HCT116 (cell line): ENCODE measurements at places on chromosomes 2 and 18.
A peak's percentile ranks its signal among the peaks of the same experiment; 100 is the strongest.

DNA sequence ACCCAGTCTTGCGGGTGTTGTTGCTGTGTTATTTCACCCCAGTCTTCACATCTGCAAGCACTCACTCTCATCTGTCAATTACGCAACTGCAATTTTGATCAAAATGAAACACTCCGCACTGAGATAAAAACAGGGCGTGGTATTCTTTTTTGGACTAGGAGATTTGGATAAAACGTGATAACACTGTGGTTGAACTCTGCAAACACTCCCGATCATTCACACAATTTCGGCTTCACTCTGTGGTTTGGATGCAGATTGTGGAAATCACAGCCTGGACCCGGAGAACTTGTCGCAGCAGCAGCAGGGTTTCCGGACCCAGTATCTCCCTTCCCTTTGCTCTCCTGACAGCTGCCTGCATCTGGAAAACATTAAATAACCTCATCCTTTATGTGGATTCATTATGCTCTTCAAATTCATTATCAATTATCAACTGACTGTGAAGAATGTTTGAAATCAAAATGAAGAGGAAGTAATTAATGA lies 49.4 kb upstream of the APCDD1 start:
- DNase-seq, result no peak
- H3K27me3 ChIP-seq, result peaks cover 48% of the 10 kb centered on the region
- no peak overlapping the region for H3K27ac ChIP-seq
- H3K4me1 ChIP-seq, result no peaks in the 10 kb centered on the region

DNA sequence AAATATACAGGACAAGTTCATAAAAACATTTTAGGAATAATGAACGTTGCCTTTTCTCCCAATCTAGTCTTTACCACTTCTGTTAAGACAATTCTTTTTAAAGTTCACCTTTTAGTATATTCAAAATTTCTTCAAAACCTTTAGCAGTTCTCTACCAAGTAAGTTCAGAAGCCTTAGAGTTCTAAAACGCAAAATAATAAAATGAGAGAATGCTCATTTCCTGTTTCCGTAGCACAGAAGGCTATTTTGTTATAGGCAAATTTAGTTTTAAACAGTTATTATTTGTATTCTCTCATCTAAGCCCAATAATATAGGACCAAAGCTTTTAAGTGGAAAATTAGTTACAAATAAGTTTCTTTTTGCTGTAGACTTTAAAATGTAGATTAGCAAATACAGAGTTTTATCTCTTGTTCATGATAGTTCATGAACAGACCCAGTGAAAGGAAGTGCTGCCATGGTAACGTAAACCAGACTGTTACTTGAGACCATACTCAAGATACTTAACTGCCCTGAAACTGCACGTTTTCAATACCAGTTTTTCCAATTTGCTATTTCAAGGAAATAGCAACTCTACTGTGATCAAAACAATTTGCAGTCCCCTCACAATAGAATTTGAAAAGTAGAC lies 173.1 kb upstream of the STON1 start:
- H3K27ac ChIP-seq, result no peak overlapping the region
- H3K4me3 ChIP-seq, result no peak overlapping the region
- no peaks in the 10 kb centered on the region for H3K27me3 ChIP-seq
- H3K36me3 ChIP-seq, result no peaks in the 10 kb centered on the region

DNA sequence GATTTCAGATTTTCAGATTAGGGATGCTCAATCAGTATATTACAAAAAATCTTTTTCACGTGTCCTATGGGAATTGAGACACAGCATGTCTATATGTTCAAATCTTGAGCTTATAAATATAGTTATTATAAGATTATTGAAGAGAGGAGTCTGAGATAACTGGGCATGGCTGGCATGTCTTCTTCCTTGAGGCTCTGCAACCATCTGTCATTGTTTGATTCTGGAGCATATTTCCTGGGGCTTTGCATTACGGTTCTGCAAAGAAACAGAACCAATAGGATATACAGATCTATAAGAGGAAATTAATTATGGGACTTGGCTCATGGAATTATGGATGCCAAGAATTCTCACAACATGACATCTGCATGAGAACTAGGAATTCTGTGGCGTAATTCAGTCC lies 386.1 kb downstream of the SOCS6 start:
- no peak for DNase-seq
- no peaks in the 10 kb centered on the region for H3K4me1 ChIP-seq
- H3K4me3 ChIP-seq, result no peak overlapping the region
- no peaks in the 10 kb centered on the region for H3K36me3 ChIP-seq
- H3K27ac ChIP-seq, result no peak overlapping the region

GRCh38 chr2:121596221-121597080 lies 52.8 kb downstream of the CLASP1 start:
- H3K4me3 ChIP-seq, result no peak overlapping the region
- DNase-seq, result peak; percentile 33
- peak overlapping the region; percentile 5; the same call in 1 of the 2 replicates for H3K27ac ChIP-seq

- no peaks in the 10 kb centered on the region for H3K36me3 ChIP-seq
- H3K27me3 ChIP-seq, result no peaks in the 10 kb centered on the region; the same call in 1 of the 2 replicates
- no peak for DNase-seq
- no peak overlapping the region for H3K27ac ChIP-seq
Observed at GRCh38 chr2:143442193-143442592, 313.0 kb downstream of the ARHGAP15 start.

- DNase-seq, result no peak
- no peak overlapping the region for H3K4me3 ChIP-seq
- H3K4me1 ChIP-seq, result no peaks in the 10 kb centered on the region
- H3K27ac ChIP-seq, result no peak overlapping the region
- no peaks in the 10 kb centered on the region for H3K27me3 ChIP-seq
Observed at GRCh38 chr18:29651122-29651680, 1391.3 kb downstream of the DSC3 start.

GRCh38 chr2:135742325-135742757 lies 686 bp downstream of the UBXN4 start:
- peaks cover 18% of the 10 kb centered on the region for H3K4me1 ChIP-seq
- H3K27ac ChIP-seq, result peak overlapping the region; percentile 92
- no peaks in the 10 kb centered on the region for H3K27me3 ChIP-seq
- H3K4me3 ChIP-seq, result peak overlapping the region; percentile 95
- DNase-seq, result no peak

DNA sequence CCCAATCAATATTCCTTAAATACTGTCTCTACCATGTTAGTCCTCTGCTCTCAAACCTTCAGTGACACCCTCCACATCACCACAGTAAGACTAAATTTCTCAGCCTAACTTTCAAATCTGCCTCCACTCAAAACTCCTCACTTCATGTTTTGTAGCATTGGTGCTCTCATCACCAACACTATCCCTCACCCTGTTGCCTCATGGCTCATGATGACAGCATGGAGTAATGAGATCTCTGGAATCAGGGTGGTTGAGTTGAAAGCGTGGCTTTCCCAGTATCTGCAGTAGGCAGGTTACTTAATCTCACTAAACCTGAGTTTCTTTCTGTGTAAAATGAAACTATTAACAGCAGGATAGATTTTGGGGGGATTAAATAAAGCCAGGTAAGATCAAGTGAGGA lies 621.4 kb downstream of the NYAP2 start:
- no peak overlapping the region for H3K4me3 ChIP-seq
- DNase-seq, result no peak
- no peaks in the 10 kb centered on the region for H3K27me3 ChIP-seq

- no peak overlapping the region for H3K27ac ChIP-seq
- 0 out of 2 replicates have a peak, but pooled peaks cover 3% of the 10 kb centered on the region for H3K27me3 ChIP-seq
- H3K4me3 ChIP-seq, result no peak overlapping the region
- DNase-seq, result no peak
- no peaks in the 10 kb centered on the region for H3K36me3 ChIP-seq
- H3K4me1 ChIP-seq, result no peaks in the 10 kb centered on the region
Observed at GRCh38 chr2:31087491-31087890, 50.7 kb downstream of the GALNT14 start.

DNA sequence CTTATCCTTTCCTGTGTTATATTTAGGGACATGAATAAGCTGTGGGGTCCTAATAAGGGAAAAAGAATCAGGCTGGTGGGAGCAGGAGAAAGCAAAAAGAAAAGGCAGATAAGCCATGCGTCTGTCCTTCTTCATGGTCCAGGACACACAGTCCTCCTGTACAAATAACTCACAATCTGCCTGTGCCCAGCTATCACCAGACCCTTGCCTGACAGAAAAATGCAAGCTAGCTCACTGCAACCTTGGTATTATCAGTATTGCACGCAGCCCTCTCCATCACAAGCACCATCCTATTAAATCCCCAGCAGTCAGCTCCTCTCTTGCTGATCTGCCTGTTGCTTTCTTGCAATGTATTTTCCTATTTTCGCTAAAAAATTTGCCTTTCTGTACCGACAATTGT lies 78.0 kb downstream of the NEURL3 start:
- DNase-seq, result no peak
- H3K27me3 ChIP-seq, result no peaks in the 10 kb centered on the region
- no peaks in the 10 kb centered on the region for H3K36me3 ChIP-seq
- H3K27ac ChIP-seq, result no peak overlapping the region
- H3K4me3 ChIP-seq, result no peak overlapping the region

- no peak overlapping the region for H3K27ac ChIP-seq
- H3K27me3 ChIP-seq, result no peaks in the 10 kb centered on the region
- H3K4me3 ChIP-seq, result no peak overlapping the region
- no peaks in the 10 kb centered on the region for H3K36me3 ChIP-seq
- no peaks in the 10 kb centered on the region for H3K4me1 ChIP-seq
Observed at GRCh38 chr2:39558906-39559305, 106.8 kb upstream of the TMEM178A start.

- H3K27ac ChIP-seq, result no peak overlapping the region
- H3K27me3 ChIP-seq, result no peaks in the 10 kb centered on the region
- no peaks in the 10 kb centered on the region for H3K36me3 ChIP-seq
- peaks cover 7% of the 10 kb centered on the region; the same call in 1 of the 2 replicates for H3K4me1 ChIP-seq
Observed at GRCh38 chr2:174328114-174328960, 6.4 kb upstream of the SP9 start.

DNA sequence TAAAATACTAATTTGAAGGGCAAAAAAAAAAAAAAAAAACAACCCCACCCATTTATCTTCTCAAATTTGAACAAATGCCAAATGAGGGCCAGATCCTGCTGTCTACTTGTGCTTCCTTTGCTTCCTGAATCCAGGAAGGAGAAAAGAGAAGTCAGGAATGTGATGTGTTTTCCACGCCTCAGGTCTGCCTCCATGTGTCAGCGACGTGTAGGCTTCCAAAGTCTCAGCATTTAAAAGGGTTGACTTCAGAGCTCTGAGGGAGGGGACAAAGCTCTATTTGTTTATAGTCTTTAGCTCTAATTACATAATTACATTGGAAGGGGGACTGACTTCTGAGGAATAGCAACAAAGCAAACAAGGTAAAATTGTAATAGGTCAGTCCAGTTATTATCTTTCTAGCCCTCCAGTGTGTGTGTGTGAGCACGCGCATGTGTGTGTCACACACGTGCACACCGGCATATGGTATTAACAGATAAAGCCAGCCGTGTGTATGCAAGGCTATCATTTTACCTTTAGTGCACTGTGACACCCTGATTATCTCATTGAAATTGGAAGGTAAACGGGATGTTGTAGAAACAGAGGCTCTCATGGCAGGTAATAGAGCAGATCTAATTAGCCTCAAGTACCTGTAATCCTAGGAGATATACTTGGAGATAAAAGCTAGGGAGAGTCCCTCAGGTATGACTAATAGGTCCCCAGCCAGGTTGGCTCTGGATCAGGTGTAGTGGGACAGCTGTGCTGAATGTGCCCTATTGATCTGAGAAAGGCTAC lies 911.4 kb upstream of the ZEB2 start:
- H3K36me3 ChIP-seq, result no peaks in the 10 kb centered on the region
- no peak overlapping the region for H3K4me3 ChIP-seq
- H3K27me3 ChIP-seq, result no peaks in the 10 kb centered on the region
- DNase-seq, result no peak
- H3K4me1 ChIP-seq, result no peaks in the 10 kb centered on the region

GRCh38 chr2:231293163-231293562 lies 94.7 kb downstream of the ARMC9 start:
- H3K27me3 ChIP-seq, result no peaks in the 10 kb centered on the region
- no peaks in the 10 kb centered on the region for H3K36me3 ChIP-seq
- H3K27ac ChIP-seq, result no peak overlapping the region
- no peak overlapping the region for H3K4me3 ChIP-seq
- DNase-seq, result no peak
- no peaks in the 10 kb centered on the region for H3K4me1 ChIP-seq

- no peak for DNase-seq
- H3K4me1 ChIP-seq, result no peaks in the 10 kb centered on the region
- no peak overlapping the region for H3K27ac ChIP-seq
- no peak overlapping the region for H3K4me3 ChIP-seq
- H3K27me3 ChIP-seq, result no peaks in the 10 kb centered on the region
- H3K36me3 ChIP-seq, result no peaks in the 10 kb centered on the region
Observed at GRCh38 chr2:231571661-231572191, 20.9 kb upstream of the TEX44 start.

GRCh38 chr2:53631313-53632125 lies 136.1 kb upstream of the CHAC2 start:
- no peak overlapping the region for H3K27ac ChIP-seq
- peaks cover 9% of the 10 kb centered on the region; the same call in 1 of the 2 replicates for H3K4me1 ChIP-seq
- H3K36me3 ChIP-seq, result no peaks in the 10 kb centered on the region
- no peak overlapping the region for H3K4me3 ChIP-seq
- no peak for DNase-seq

DNA sequence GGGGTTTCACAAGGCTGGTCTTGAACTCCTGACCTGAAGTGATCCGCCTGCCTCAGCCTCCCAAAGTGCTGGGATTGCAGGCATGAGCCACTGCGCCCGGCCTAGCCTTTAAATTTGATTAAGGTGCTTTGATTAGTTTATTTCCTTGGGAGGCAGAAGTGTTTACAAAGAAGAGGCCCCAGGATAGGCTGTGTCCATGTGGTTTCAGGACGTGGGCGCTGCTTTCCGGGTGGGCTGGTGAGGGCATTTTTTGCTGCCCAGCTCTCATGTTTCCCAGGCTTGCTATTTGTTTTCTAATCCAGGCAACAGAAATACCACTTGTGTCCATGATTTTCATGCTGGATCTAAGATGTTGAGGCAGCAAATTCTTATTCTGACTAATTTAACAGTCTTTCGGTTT lies 124.2 kb downstream of the SH3RF3 start:
- no peak for DNase-seq
- no peaks in the 10 kb centered on the region for H3K4me1 ChIP-seq
- H3K4me3 ChIP-seq, result no peak overlapping the region
- H3K36me3 ChIP-seq, result no peaks in the 10 kb centered on the region

DNA sequence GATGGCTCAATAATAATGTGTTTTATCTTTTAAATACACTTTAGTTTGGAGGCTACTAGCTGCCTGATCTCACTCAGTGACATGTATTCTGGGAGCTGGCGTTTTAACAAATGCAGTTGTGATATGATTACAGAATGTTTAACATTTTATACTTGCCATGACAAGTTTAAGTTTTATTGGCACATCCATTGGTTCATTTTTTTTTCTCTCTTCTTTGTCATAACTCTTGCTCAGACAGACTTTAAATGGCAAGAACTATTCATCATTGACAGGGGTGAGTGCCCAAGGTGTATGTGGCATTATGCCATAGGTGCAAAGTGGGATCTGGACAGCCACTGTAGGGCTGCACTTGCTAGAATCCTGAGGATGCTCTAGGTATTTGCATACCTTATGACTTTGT lies 72.1 kb upstream of the MYL1 start:
- H3K36me3 ChIP-seq, result no peaks in the 10 kb centered on the region
- H3K4me3 ChIP-seq, result no peak overlapping the region
- DNase-seq, result no peak
- no peak overlapping the region for H3K27ac ChIP-seq
- no peaks in the 10 kb centered on the region for H3K27me3 ChIP-seq
- no peaks in the 10 kb centered on the region for H3K4me1 ChIP-seq
